ENCODE measurements at places on chromosomes 3 and 15. TPM values are rescaled to one million over a fixed set of nuclear protein-coding genes. Genes with fewer than 3 reads are reported as not detected.

Gene PLCD1
- 17.3 TPM for total RNA-seq

Gene CASR
- total RNA-seq, result 0.14 TPM

Gene TLR9
- 0.59 TPM for total RNA-seq

Gene GOLGA8O
- not detected for total RNA-seq

- DNase-seq, result no peak
Measured at GRCh38 chr3:4838621-4839022, 140.6 kb upstream of the BHLHE40 start.

- DNase-seq, result peak; percentile 83
Measured at GRCh38 chr3:190585805-190586630, 72.1 kb downstream of the IL1RAP start.

DNA sequence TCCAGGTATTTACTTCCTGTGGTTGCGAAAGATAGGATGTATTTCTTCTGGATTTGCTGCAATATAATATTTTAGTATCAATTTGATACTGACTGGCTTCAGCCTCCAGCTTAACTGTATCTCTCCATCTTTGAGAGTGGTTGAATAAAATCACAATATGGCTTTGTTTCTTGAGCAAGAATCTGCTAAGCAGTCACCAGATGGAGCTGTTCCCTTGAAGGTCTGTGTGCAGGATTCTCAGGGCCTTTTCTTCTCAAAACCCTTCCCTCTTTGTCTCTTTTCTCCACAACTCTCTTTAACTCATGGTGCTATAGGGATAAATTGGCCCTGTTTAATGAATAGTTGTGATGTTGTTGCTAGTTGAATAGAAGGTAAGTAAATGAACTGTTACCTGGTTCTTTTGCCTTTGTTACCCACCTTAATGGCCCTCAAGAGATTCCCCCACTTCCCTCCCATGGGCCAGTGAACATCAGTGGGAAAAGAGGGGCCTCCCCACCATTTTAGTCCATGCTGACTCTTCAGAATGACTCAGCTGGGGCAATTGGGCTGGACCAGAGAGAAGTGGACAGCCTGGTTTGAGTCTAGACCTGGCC is 34.8 kb upstream of the RAB6B start:
- no peak for DNase-seq

GRCh38 chr15:80480909-80481308 is 76.7 kb downstream of the ARNT2 start:
- DNase-seq, result no peak

DNA sequence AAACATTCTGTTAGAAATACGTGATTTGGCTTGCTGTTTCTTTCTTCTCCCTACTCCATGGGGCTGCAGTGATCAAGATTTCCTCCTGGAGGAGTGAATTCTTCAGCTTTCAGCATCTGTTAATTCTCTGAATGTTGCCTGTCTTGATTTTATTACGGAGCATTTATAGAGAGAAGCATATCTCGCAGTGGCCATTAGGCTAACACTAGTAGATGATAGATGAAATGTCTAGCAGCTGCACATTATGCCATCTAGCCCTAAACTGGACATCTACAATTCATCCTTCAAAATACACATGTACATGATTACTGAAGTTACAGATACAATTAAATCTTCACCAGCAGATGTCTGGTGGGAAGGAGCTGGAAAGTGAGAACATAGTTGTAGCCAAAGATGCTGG is 769.8 kb upstream of the NECTIN3 start:
- no peak for DNase-seq

- no peak for DNase-seq
Measured at GRCh38 chr3:36520241-36521006, 140.1 kb downstream of the STAC start.

Measured in activated CD4-positive, alpha-beta memory T cell treated with anti-CD3 and anti-CD28 coated beads for 36 hours (primary cell).